Muscle of leg (tissue), 16 donors: ENCODE measurements at places on chromosomes 13 and 19. TPM values are rescaled to one million over a fixed set of nuclear protein-coding genes. Genes with fewer than 3 reads are reported as not detected.

C2CD4C gene
- 1.2 TPM for total RNA-seq

PCDH8 gene
- 0.44 TPM for total RNA-seq

ZBTB7A gene
- total RNA-seq = 4.2 TPM

POGLUT2 gene
- 23.5 TPM for total RNA-seq

CRYL1 gene
- 24.2 TPM for total RNA-seq

GAPDHS gene
- total RNA-seq = not detected

C1QTNF9 gene
- total RNA-seq = 3.5 TPM
